ENCODE measurements at places on chromosomes 2 and 18. TPM values are rescaled to one million over a fixed set of nuclear protein-coding genes. Genes with fewer than 3 reads are reported as not detected.

LIMS2 gene
- 10.2 TPM for total RNA-seq

RFX8 gene
- total RNA-seq, result not detected

TMEM178A gene
- total RNA-seq, result 0.10 TPM

CYTIP gene
- 0.08 TPM for total RNA-seq

RTP5 gene
- not detected for total RNA-seq

C2orf72 gene
- 7.5 TPM for total RNA-seq

ELMOD3 gene
- total RNA-seq, result 9.7 TPM
